ENCODE measurements at places on chromosomes 3 and 15.

DNA sequence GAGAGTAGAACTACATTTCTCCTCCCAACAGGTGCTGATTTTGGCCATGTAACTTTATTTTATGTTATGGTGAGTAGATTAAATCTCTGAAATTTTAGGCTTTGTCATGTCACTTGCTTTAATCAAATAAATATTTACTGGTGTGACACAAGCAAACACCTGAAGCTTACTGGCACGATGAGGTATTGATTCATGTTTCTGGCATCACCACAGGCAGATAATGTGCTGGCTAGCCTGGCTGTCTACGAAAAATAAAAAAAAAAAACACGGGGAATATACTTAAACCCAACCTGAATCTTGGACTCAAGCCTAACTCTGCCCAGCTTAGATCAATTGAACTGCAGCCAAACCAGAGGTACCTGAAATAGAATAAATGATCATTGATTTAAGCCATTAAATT is 65.6 kb upstream of the CADM2 start:
- DNase-seq = no peak

DNA sequence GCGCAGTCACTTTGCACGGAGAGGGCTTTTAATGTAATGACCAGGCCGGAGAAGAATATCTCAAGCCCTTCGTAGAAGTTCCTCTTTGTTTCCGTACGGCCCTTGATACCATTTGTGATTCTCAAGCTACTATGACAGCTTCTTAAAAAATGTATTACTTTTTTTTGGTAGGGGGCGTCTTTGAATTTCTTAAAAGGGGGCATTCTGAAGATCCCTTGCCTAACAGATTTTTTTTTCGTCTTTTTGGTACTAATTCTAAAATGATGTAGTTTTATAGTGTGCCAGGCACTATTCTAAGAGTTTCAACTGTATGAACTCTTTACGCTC is 614.0 kb downstream of the MCTP2 start:
- no peak for DNase-seq

- no peak for DNase-seq
Measured at GRCh38 chr3:184822654-184823053, 10.7 kb downstream of the VPS8 start.

- peak; percentile 65 for DNase-seq
Measured at GRCh38 chr3:107845380-107846278, 245.2 kb downstream of the CD47 start.

DNA sequence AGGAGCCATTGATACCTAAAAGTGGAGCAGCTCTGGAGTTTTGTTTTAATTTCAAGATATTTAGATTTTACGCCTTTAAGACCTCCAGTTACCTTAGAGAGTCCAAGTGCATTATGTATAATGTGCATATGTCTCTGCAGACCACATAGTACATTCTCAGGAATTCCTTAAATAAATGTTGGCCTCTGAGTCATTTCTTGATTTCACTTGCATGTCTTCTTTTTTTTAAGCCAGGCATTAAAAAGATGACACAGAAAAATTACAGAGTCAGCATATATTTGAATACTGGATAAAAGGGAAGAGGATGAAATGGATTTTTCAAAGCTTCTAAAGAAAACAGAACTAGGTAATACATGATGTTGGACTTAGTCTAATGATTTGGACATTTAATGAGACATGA is 125.2 kb downstream of the TMCO5A start:
- DNase-seq = no peak

GRCh38 chr3:151383956-151384355 is 597 bp downstream of the P2RY12 start:
- DNase-seq = no peak

All from AG08395 (cell line).